ENCODE measurements at places on chromosomes 16 and 17.

GRCh38 chr17:7409716-7410115 is 2.1 kb downstream of the NLGN2 start:
- DNase-seq = no peak

DNA sequence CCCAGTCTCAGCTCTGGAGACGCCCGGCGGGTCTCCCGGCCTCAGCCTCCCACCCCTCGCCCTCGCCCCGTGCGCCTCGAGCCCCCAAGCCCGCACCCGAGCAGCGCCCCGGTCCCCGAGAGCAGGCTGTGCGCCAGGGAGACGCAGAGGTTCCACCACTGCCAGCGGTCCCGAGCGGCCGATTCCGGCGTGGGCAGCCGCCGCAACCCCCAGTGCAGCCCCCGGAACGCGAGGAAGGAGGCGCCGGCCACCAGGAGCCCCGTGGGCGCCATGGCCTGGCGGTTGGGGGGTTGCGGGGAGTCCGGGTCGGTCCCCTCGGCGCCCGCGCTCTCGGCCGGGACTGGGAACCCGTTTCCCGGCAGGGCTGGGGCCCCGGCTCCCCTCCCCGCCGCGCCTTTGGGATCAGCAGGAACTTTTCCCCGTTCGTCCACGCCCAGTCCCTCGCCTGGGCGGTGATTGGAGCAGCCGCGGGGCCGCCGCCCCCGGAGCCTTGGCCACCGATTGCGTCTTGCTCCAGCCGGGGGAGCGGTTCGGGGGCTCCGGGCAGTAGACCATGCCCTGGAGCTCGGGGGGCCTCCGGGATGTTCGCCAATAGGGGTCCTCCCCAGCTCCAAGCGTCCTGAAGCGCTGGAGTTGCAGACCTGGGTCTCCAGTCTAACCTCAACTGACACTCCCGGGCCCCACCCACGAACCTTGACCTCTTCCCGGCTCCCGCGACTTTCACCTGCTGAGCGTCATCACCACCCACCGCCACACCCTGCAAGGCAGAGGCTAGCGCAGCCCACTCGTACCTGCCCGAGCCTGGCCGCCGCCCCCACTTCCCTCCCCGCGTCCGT is at the start of gene TLCD2:
Gene TLCD2, minus strand, starts transcription at position 407 of the 836 bp plus-strand sequence. Its CDS starts 135 bp downstream, at position 272.
- DNase-seq = no peak

DNA sequence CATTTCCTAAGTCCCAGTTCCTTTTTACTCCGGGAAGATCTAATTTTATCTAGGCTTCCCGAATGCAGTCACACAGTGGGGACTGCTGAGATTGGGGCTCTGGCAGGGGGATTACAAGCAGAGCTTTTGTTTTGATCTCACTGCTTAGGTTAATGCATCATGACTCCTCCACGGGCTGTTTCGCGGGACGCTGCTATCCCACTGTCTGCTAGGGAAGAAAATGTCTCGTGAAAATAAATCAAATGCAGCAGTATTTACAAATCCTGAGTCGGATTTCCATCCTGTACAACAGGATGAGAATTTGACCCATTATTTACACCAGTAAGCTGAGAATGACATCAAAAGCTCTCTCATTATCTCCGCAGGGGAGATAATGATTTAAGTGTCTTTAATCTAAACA is 83.8 kb downstream of the CDH11 start:
- DNase-seq = no peak

GRCh38 chr17:80126449-80126715 is 20.5 kb downstream of the EIF4A3 start:
- DNase-seq = no peak

DNA sequence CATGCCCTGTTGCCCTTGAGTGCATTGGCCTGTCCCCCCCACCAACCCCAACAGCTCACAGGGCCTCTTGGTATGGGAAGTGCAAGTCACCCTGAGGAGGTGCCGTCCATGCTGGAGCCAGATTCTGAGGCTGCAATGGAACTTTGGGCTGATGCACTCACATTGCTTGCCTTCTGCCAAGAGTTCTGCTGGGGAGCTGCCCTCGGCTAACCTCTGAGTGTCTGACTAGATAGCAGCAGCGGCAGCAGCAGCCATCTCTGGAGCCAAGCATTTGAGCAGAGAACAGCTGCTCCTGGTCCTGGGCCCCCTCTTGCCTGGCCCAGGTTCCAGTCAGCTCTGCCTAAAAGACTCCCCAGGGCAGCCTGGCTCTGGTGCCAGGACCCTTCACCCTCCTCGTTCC is 61.5 kb downstream of the GNAO1 start:
- no peak for DNase-seq

DNA sequence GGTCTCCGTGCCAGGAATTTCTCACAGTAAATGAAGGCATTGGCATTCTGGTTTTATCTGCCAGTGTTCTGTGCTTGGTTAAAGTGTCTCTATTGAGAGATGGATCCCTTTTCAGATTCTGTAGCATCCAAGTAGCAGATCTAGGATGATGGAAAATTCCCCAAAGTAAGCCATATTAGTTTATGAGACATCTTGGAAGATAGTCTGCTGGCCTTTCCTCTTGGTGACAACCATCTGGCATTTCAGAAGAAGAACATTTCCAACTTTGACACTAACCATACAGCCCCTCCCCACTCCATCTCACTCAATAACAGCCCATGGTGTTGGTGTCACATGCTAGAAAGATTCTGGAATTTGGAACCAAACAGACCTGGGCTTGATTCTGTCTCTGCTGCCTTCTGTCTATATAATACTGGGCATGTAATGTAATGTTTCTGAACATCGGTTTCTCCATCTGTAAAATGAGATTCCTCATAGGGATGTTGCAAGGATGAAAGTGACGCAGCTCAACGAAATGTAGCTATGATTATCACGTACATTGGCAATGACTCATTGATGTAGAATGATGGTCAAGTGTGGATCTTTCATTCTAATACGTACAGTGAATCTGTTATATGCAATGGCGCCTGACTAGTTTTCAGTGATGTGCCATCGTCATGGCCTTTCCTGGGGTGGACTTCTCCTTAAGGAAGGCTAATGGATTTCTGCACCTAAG is 32.6 kb upstream of the PIRT start:
- no peak for DNase-seq

DNA sequence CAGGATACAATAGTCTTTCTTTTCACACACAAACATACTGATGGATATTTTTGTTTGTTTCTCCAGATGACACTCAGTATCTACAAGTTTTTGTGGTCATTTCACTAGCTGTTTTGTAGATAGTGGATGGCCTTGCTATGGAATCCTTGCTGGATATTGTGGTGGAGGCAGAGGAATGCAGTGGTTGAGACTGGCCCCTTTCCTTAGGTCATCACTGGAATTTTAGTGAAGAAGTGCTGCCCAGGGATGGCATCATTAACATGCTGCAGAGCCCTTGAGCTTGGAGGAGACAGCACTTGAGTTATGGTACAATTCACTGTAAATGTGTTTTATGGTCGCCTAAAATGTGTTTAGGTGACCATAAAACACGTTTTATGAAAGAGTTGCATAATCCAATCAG is 455.9 kb upstream of the HSBP1 start:
- DNase-seq = no peak

- DNase-seq = no peak
Observed at GRCh38 chr16:14131774-14132695, 60.9 kb downstream of the MRTFB start.

- DNase-seq = no peak
Observed at GRCh38 chr16:81004646-81005353, 1.9 kb downstream of the CMC2 start.

DNA sequence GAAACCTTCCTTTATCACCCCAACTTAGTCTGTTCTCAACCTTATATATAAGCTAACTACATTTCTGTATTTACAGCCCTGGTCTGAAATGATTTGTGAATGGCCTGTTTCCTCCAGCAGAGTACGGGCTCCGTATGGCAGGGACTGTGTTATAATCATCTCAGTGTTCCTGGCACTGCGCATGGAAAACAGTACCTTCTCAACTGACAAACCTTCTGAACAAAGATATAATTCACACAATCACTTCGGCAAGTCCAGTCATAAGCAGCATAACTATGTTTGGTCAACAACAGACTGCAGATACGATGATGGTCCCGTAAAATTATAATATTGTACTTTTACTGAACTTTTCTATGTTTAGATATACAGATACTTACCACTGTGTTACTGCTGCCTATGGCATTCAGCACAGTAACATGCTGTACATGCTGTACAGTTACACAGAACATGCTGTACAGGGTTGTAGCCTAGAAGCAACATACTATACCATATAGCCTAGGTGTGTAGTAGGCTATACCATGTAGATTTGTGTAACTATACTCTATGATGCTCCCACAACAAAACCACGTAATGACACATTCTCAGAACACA is 30.0 kb downstream of the ANKFY1 start:
- DNase-seq = no peak

- no peak for DNase-seq
Observed at GRCh38 chr17:8149419-8150193, 2.6 kb downstream of the PER1 start.

DNA sequence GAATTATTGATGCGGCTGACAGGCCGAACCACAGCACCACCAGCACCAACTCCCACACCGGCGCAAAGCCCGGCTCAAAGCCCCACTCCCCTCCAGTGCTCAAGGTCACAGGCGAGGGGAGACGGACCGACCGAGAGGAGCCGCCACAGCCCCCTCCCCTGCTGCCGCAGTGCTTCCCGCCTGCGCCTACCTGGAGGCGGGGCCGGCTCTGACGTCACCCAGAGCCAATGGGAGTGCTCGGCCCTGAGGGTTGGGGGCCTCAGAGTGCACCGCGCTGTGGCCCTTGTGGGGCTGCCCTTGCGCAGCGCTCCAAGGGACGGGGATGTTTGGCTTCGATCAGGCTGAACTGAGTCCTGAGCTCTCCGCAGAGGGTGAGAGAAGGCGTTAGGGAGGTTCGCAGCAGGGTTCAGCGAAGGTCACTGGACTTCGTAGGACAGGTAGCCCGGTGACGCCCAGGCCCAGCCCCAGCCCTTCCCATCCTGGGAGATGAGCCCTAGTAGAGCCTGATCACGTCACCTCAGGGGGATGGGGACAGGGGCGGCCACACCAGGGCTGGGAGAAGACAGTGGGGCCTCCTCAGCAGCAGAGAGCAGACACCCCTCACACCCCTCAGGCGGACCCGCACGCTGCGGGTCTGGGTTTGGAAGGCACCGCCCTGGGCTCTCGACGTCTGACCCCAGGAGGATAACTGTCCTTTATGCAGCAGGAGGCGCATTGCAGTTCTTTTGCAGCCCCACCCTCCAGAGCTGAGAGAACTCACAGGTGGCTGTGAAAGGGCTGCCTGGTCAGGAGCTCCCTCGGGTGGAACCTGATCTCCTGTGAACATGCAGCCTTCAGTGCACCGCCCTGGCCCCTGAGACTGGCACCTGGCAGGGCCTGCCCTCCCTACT is 1.5 kb downstream of the NDRG4 start:
- peak; percentile 34 for DNase-seq

DNA sequence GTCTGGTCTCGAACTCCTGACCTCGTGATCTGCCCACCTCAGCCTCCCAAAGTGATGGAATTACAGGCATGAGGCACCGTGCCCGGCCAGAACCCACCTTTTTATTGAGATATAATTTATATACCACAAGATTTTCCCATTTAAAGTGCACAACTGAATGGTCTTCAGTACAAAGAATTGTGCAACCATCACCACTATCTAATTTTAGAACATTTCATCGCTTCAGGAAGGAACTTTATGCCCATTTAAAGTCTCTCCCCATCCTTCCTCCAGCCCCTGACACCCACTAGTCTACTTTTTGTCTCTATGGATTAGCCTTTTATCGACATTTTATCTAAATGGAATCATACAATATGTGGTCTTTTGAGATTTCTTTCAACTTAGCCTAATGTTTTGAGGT is 25.4 kb upstream of the HELZ start:
- DNase-seq = no peak

DNA sequence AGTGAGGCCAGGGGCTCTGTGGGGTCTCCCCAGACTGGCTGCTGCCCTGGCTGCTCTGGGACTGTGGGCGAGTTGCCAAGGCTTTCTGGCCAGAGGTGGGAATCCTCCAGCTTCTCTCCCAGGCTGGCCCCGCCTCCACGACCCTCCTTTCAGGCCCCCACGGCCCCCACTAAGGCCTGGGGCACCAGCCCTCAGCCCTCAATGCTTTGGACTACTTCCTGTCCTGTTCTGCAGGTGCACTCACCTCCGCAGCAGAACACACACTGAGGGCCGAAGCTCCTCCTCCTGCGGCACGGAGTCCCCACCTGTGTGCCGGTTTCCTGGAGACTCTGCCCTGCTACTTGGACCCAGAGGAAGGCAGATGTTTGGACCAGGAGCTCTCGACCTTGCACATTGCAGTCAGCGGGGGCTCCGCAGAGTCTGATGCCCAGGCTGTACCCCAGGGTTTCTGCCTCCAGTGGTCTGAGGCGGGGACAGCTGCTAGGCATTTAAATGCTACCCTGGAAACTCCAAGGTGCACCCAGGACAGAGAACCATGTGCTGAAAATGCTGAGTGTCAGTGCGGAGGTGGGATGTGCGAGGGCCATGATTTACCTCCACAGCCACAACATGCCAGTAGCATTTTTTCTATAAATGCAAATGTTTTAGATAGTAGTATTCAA is 223.8 kb downstream of the IRF8 start:
- DNase-seq = no peak

DNA sequence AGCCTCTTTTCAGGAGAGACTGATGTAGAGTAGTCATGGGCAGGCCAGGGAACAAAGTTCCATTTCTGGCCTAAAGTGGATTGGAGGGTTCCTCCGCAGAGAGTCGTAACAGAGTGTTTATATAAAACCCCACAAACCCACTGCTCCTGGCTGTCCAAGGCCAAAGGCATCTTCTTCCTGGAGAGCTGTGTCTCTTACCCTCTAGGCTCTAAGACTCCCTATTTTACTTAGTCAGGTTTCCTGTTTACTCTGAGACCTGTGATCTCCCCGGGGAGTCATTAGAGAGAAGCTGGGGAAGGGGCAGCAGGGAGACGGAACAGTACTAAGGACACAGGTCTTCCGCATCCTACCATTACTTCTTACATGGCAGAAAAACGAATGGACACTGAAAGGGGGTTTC is 69.5 kb downstream of the HIC1 start:
- DNase-seq = no peak

DNA sequence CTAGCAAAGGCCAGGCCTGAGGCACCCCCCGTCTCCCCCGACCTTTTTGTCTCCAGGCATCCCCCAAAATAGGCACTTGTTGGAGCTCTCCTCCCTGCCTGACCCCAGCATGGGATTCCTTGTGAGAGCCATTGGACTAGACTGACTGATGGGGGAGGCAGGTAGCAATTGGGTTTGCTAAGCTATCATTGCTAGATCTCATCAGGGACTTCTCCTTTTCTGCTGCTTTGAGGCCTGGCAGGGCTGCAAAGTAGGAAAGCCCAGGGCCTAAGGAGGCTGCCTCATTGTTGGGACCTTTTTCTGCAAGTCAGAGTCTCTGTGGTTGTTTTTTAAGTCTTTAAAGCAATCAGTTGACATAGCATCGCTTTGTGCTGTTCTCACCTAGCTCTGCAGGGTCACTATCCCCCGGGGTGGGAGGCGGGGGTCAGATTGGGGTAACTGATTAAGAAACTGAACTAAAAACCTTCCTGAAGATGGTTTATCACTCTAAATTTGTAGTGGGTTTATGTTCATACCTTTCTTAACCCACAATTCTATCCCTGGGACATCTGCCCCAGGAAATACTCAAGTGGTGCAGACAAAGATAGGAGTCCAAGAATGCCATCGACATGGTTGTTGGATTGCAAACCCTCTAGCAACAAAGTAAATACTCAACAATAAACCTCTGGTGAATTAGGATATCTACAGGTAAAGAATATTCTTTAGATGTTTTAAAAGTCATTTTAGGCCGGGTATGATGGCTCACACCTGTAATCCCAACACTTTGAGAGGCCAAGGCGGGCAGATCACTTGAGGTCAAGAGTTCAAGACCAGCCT is 28.0 kb downstream of the LLGL2 start:
- DNase-seq = no peak

- DNase-seq = peak; percentile 38
Observed at GRCh38 chr17:39209317-39210092, 9.4 kb downstream of the RPL19 start.

All from stimulated activated CD4-positive, alpha-beta T cell treated with anti-CD3 and anti-CD28 coated beads, Interleukin-15, amount 100 ng/mL, for 1 hour (primary cell).